PC-3 (cell line): ENCODE measurements at places on chromosomes 3 and 15.

DNA sequence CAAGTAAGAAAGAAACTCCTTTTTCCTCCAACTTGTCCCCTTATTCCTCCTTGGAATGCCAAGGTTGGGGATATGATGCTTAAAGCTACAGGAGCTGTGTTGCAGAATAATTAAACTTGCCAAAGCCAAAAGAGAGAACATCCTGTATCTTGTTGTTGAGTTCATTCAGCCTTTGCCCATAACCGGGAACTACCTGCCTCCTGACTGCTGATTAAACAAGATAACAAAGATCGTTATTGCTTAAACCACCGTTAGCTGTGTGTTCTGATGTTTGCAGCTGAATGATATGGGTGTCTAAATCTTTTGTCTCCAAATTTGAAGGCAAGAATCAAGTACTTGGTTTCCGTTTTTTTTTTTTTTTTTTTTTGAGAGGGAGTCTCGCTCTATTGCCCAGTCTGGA is 61.5 kb downstream of the DPPA2 start:
- DNase-seq: no peak

- DNase-seq: no peak
Measured at GRCh38 chr3:79094654-79095053, 673.1 kb downstream of the ROBO1 start.

DNA sequence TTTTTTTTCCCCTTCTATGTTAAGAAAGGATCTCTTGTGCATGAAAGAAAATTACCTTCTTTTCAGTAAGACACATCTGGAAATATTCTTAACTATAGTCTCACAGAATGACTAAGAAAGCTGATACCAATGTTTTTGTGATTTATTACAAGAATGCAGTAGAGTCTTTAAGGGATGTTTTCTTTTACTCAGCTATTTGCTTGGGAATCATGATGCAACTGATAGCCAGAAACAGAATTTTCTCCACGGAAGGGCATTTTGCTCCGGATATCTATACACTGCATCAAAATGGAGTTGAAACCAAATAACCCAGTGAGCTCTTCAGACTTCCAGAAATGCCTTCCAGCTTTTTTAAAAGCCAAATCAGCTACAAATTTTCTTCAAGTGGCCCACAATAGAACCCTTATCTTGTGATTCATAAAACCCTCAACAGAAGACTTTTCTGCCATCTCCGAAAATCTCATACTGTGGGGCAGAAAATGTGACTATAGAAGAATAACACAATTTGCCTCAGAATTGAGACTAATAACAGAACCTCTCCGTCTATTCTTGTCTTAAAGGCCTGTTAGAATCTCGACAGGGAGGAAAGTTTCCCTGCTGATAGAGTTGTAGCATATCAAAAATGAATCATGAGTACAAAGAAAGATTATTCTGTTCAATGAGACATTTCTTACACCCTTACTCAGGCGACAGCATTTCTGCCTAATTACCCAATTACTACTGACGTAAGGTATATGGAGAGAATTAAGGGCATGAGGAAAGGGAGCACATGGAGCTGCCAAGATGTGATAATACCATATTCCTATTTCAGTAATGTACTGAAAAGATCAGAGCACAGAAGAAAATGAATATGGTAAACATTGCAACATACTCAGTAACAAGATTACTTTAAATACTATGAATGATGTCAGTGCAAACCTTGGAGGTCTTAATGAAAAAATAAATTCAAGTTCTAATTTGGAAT is 900.1 kb downstream of the ROBO1 start:
- DNase-seq: no peak

GRCh38 chr3:39479701-39480414 is 12.4 kb downstream of the MOBP start:
- DNase-seq: no peak

- no peak for DNase-seq
Measured at GRCh38 chr3:161550491-161551195, 54.0 kb downstream of the OTOL1 start.
